Stimulated activated CD4-positive, alpha-beta T cell treated with anti-CD3 and anti-CD28 coated beads, Interleukin-12 subunit alpha, Interleukin-12 subunit beta, amount 100 ng/mL, for 48 hours (primary cell): ENCODE measurements at places on chromosomes 1 and 21.

DNA sequence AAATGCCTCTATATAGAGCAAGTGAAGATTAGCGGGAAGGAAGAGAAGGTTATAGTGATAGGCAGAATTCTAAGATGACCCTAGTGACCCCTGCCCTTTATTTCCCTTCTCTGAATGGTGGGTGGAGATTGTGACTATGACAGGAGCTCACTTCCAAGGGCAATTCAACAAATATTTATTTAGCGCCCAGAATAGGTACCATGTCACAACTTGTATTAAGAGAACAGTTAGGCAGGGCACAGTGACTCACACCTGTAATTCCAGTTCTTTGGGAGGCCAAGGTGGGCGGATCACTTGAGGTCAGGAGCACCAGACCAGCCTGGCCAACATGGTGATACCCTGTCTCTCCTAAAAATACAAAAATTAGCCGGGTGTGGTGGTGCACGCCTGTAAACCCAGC lies 236.0 kb upstream of the POGK start:
- no peak for DNase-seq

DNA sequence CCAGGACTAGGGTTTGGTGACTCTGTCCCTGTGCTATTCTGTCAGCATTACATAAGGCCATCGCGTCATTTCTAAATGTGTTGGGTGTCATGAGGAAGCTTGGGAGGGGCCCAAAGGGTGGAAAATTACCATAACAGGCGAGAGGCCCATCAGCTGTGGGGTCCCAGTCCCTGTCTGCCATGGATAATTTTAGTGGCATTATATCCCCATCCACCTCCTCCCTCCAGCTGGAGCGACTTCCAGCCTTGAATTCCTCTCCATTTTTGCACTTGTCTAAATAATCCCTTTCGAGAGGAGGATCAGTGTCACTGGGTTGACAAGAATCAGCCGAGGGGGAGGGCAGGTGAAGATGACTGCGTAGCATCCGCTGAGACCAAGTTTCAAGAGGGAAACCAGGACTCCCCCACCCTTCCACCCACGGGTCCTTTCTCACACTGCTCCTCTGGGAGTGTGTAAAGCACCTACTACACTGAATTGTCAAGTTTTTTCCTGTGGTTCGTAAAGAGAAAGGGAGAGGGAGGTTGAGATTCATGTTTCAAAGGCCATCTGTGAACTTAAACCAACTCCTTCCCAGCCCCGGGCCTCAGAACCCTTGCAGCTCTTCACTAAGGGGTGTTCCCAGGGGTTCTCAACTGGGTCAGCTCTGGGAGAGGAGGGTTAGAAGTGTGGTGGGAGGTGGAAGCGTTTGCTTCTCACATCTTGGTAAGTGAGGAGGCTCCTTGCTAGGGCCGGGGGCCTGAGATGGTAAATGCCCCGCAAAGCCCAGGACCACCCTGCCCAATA lies 29.2 kb downstream of the VASH2 start:
- no peak for DNase-seq

DNA sequence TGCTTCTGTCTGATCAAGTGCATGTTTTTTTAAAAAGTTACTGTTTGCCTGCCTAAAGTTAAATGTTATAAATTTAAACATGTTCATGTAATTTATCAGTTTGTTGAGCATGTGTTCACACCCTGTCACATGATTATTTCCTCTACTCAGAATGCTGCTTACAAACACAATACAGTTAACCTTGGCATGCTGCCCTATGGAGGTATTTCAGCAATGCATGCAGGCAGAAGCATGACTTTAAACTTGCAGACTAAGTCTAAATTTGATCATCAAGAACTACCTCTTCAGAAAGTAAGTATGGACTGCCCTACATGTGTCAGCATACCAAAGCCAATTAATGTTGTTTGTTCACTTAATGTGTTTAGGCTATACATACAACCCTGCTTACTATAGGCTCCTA lies 161.6 kb downstream of the LRRC40 start:
- DNase-seq, result no peak

DNA sequence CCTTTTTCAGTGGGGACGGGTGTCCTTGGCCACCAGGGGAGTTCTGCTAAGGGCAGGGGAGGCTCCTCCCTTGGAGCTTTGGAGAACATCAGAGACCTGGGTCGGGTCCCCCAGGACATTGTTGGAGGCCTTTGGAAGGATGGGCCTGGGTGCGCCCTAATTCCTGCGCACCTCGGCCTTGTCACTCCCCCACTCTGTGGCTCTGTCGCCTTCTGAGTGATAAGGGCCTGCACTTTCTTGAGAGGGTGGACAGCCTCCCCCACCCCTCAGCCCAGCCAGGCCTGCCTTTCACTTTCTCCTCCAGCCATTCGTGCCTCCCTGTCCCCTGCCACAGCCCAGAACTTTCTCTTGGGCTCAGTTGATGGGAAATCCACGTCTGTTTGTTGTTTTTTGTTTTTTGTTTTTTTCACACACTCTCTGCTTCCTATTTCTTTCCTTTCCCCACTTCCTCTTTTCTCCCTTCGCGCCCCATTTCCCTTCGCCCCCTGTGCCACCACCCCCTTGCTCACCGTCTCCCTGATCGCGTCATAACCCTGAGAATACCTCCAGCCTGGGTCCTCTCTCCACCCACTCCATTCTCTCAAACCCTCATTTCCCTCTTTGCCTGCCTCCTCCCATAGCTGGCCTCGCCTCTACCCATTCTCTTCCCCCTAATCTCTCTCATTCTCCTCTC lies 85.6 kb downstream of the PAX7 start:
- DNase-seq, result no peak

DNA sequence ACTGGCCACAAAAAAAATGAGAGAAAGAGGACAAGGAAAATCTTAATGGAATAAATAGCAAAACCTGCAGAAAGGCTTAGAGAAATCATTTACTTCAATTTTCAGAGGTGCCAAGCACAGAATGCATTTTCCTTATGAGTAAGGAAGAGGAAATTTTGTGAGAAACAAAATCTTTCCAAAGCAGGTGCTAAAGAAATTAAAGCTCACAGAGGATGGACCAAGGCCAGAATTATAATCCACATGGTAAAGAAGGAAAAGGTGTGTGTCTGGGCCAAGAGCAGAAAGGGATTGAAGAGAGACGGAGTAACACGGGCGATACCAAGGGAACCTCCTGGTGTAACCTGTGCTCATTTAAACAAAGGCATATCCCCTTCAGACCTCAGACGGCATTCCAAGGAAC lies 340.0 kb upstream of the NFIA start:
- no peak for DNase-seq

GRCh38 chr1:77796695-77797405 lies 17.4 kb downstream of the MIGA1 start:
- DNase-seq, result no peak

DNA sequence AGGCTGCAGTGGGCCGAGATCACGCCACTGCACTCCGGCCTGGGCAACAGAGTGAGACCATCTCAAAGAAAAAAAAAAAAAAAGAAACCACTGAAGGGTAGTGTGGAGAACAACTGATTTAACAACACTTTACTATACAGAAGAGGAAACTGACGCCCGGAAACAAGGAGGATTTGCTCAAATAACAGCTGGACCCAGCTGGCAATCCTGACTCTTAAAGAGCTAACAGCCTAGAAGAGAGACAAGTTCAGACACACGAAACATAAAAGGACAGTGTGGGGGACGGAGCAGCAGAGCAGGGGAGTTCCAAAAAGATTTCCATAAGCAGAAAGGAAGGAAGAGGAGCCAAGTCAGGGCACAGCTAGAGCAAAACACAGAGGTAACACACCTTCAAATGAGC lies 4.4 kb downstream of the ECHDC2 start:
- no peak for DNase-seq

DNA sequence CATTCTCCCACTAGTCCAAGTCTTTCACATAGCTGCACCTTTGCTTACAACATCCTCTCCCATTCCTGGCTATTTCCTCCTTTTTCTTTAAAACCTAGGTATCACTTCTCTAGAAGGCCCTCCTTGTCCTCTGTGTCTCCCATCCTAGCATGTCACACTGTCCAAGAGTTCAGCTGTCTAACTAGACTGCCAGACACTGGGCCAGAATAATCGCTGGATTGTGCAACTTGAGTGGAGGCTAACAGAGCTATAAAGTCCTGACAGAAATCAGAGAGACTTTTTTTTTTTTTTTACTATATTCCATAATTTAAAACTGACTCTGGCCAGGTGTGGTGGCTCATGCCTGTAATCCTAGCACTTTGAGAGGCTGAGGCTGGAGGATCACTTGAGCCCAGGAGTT lies 4.2 kb upstream of the ANGPTL7 start:
- no peak for DNase-seq

DNA sequence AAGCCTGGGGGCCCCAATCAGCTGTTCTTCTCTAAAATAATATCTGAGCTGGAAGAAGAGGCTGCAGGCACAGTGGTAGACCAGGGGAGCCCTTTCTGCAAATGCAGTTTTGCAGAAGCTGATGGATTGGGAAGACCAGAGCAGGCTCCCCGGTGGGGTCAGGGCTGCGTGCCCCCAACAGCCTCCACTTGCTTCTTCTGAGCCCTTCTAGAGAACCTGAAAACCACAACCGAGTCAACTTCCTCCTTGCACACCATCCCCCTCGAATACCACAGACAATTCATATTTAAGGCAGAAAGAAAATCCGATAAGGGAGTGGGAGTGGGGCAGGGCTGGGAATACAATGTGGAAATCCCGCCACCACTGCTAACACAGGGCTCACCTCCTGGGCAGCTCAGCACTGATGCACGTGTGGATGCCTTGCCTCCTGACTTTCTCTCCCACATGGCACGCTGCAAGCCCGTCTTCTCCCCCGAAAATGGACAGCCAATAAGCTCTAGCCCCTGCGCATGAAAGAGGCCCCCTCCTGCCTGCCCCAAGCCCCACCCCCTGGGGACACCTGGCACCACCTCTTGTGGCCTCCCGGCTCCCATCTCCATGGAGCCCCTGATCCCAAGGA lies 25.4 kb upstream of the ALDH4A1 start:
- peak; percentile 34 for DNase-seq

GRCh38 chr1:180975551-180975950 lies 47.1 kb downstream of the STX6 start:
- no peak for DNase-seq

DNA sequence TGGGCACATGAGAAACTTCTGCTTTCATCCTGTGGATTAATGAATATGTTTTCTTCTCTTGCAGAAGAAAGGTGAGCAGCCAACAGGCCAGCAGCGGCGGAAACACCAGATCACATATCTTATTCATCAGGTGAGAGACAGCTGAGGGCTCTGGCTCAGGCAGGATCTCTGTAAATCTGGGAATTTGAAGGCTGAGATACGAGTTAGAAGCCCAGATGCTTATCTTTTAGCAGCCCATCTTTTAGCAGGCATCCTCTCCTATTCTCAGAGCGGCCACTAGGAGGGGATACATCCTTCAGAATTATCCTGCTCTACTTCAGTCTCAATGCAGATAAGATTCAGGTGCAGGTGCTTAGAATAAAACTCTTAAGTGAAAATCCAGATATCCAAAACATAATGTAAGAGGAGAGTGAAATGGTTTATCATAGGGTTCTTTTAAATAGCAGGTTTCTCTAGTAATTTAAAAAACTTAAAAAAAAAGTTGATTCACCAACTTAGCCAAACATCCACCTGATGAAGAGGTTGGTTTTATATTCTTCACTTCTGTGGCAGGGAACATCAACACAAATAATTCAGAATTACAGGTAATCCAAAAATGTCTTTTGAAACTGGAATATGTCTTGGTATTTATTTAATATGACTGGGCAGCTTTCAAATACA lies 19.3 kb downstream of the SH2D2A start:
- DNase-seq, result no peak

DNA sequence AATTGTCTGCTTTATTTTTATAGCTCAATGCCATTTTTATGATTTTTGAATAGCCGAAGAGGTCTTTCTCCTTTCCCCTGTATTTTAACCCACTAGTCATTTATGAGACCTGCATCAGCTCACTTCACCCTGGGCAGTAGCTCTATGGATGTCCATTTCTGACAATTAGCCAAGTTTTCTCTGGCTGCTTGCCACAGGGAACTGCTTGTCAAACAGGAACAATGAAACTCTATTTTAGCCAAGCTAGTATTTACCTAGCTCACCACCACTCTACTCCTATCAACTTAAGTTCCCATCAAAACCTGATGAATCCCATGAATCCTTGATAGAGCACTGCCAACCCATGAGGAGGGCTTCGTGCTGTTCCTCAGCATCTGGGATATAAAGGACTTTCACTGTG lies 406.7 kb downstream of the RWDD3 start:
- no peak for DNase-seq
